ENCODE measurements at places on chromosomes 2 and 18.
A peak's percentile ranks its signal among the peaks of the same experiment; 100 is the strongest.

- no peak for DNase-seq
Observed at GRCh38 chr2:238845583-238846377, 2.1 kb upstream of the TWIST2 start.

- DNase-seq: no peak
Observed at GRCh38 chr2:207225773-207226172, 60.0 kb upstream of the KLF7 start.

DNA sequence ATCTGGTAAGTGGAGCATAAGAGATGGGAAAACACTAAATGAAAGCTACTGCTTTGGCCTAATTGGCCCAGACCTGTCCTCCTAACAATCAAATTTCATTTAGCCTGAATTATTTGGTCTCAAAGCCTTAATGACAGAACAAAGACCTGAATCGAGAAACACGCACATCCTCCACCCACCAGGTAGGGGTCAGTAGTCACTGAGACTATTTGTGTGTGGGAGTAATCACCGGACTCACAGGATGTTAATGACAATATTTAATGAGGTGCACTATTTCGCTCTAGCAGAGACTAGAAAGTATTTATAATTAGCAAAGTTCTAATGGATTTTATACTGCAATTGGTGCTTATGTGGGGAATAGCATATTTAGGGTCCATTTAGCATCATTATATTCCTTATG lies 68.1 kb downstream of the RBM43 start:
- DNase-seq: no peak

- no peak for DNase-seq
Observed at GRCh38 chr2:233411162-233411561, 56.9 kb downstream of the DGKD start.

GRCh38 chr2:98123286-98123685 lies 36.3 kb downstream of the VWA3B start:
- DNase-seq: no peak

GRCh38 chr2:22694856-22695255 lies 690.1 kb upstream of the KLHL29 start:
- no peak for DNase-seq

GRCh38 chr2:168256448-168256847 lies 9.1 kb upstream of the STK39 start:
- DNase-seq: no peak

GRCh38 chr2:109318150-109318948 lies 189.3 kb downstream of the SH3RF3 start:
- peak; percentile 85 for DNase-seq

- no peak for DNase-seq
Observed at GRCh38 chr2:158101384-158101926, at the start of gene UPP2. TSS of gene UPP2 (plus strand) at chr2:158101876. CDS start at chr2:158102064, 188 bp downstream.

DNA sequence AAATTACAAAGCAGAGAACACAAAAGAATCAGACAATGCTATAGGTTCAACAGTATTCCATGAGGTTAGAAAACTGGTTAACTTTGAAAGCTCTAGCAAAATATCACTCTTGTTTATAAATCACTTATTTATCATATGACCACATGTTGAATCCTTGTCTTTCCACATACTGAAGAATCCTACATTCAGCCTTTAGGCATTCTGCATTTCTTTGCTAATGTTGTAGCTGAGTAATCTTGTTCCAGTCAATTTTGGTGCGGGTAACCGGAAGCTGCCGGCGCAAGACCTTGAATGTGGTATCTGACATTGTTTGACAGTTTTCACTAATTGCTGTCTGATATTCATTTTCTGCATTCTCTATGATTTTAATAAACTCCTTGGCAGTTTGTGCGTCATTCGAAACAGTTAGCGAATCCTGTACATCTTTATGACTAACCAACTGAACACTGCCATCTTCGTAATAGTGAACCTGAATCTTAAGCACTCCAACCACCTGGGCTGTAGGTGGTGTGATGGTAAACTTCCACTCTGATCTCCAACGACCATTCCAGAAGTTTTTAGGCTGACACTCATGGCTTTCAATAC lies 154.1 kb downstream of the BAZ2B start:
- no peak for DNase-seq

DNA sequence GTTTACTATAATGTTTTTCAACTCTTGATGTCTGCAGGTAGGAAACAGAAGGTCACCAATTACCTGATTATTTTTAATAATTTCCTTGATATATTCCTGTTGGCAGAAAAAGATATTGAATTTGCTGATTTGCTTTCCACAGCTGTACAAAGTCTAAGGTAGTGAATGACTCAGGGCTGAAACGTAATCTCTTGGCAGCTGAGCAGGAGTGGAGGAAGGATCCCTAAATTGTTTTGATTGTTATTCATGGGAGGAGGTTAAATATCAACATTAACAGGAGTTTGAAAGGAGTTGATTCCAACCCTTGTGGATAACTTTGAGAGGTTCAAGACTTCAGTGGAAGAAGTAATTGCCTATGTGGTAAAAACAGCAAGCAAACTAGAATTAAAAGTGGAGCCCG lies 345.2 kb upstream of the SLC8A1 start:
- no peak for DNase-seq

- no peak for DNase-seq
Observed at GRCh38 chr18:54883816-54884604, 55.7 kb downstream of the RAB27B start.

GRCh38 chr2:121082191-121082590 lies 202.8 kb downstream of the TFCP2L1 start:
- DNase-seq: no peak

DNA sequence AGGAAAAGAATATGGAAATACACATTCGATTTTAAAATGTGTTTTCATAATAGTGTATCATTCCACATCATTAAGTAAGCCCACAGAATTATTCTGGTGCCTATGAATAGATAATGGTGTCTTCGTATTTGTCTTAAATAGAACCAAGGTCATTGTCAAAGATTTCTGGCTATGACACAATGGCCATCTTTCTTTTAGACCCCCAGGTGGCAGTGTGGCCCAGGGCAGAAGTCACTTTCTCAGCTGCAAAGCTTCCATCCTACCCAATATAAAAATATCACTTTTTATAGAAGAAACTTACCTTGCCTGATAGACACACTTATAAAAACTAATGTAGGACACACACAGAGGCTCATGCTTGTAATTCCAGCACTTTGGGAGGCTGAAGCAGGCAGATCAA lies 57.5 kb downstream of the ZRANB3 start:
- DNase-seq: no peak

DNA sequence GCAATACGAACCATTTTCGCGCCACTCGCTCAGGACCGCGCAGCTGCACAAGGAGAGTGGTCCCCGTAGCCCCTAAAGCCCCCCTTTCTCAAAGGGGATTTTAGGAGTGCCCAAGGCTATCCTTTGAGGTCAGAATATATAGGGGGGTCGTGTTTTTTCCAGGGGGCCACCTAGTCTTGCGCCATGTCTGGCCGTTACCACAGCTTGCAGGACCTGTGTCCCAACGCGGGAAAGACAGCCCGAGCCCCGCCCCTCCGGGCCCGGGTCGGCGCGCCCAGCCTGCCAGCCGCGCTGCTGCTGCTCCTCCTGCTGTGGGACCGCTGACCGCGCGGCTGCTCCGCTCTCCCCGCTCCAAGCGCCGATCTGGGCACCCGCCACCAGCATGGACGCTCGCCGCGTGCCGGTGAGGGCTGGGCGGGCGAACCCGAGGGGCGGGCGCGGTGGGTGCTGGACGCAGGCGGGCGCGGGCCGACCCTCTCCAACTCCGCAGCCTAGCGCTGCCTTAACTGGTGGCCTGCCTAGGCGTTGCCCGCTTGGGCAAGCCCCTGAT lies at the start of gene CDCA7:
Gene CDCA7 (plus strand): TSS at position 291 of the 550 bp plus-strand sequence. CDS start 92 bp downstream, at position 383.
- peak; percentile 10 for DNase-seq

- DNase-seq: no peak
Observed at GRCh38 chr2:156037482-156037881, 295.0 kb downstream of the NR4A2 start.

- no peak for DNase-seq
Observed at GRCh38 chr2:151518802-151519201, 109.1 kb downstream of the RIF1 start.

DNA sequence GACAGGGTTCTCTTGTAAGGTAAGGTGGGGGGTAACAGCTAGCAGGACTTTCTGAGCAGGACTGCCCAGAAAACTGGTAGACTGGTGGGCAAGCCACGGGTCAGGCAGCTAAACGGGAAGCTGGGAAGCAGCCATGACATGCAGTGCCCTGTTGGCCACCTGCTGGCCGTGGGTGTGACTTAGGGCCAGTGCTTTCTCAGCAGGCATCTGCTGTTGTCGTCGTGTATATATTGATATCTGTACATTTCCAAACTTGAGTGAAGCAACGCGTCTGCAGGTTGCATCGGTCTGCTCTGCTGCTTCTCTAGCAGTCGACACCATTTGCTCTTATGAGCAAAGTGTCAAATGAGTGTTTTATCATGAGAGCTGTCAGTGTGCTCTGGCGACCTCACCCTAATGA lies 31.0 kb downstream of the COA5 start:
- DNase-seq: no peak

- DNase-seq: no peak
Observed at GRCh38 chr2:232842689-232843088, 27.4 kb upstream of the SNORC start.

GRCh38 chr18:36153771-36154170 lies 24.1 kb downstream of the ELP2 start:
- no peak for DNase-seq

GRCh38 chr2:156532989-156533388 lies 96.8 kb downstream of the GPD2 start:
- DNase-seq: no peak

DNA sequence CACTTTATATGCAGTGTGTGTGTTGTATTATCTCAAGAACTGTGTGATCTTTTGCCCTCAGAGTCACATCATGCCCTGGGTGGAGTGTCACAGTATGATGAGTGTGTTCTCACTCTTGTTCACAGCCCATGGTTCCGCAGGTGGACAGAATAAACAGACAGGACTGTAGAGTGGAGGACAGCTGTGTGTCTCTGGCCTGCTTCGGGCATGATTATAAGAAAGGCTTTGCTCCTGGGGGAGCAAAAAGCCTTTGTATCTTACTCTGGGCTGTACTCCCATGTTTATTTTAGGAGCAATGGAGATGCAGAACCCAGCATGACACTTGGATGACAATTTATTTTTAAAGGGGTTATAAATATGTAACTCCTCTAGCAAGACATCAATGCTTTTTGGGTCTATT lies 371.7 kb upstream of the MEX3C start:
- no peak for DNase-seq

GRCh38 chr2:219041252-219041651 lies at the start of gene CFAP65:
TSS of gene CFAP65 (minus strand) at chr2:219041516. CDS start at chr2:219039048, 2,468 bp downstream.
- DNase-seq: peak; percentile 18

DNA sequence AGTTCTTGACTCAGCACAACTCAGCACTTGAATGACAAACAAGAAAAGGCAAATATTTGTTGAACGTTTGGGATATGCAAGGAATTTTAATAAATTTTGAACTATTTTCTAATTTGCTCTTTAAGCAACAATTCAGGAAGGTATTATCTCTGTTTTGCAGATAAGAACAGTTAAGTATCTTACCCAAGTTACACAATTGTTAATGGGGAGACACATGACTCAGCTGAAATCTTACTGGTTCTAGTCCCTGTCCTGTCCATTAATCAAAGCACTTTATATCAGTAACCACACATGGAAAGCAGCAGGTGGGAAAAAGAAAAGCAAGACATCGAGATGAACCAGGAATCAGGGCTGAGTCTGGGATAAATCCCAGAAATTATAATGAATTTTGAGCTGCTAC lies 493.9 kb upstream of the PIK3C3 start:
- DNase-seq: no peak

DNA sequence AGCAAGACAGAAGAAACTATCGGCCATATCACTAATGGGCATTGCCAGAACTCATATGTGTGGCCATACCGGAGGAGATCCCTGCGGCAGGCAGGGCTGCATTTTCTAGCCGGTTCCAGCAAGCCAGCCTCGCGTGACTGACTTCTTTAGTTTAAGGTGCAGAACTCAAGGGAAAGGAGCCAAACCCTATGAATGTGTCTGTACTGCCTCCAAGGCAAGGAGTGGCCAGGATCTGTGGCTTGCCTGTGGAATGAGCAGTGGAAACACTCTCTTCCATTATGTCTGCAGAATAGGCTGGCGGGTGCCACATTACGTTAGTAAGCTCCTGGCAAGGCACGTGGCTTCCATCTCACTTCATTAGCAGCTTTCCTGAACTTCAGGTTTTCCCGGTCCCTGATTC lies 137.6 kb downstream of the ATL2 start:
- no peak for DNase-seq

GRCh38 chr2:65940856-65941255 lies 494.1 kb upstream of the MEIS1 start:
- DNase-seq: no peak

- DNase-seq: no peak
Observed at GRCh38 chr2:11680901-11681721, 11.1 kb upstream of the NTSR2 start.

Data from HFFc6 (cell line).